ENCODE measurements at places on chromosomes 6 and 20. TPM values are rescaled to one million over a fixed set of nuclear protein-coding genes. Genes with fewer than 3 reads are reported as not detected.

DNA sequence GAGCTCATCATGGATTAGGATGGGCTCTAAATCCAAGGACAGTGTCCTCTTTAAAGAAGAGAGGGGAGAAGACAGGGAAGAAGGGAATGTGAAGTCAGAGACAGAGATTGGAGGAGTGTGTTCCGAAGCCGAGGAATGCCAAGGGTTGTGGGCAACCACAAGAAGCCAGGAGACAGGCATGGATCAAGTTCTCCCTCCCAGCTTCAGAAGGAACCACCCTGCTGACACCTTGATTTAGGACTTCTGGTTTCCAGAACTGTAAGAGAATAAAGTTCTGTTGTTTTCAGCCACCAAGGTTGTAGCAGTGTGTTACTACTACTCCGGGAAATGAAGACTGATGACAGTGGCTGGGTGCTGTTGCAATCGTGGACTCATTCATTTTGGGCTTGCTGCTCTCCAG lies 120.1 kb downstream of the RPS12 start:
- no peak for DNase-seq

- DNase-seq = no peak
These were observed 3.3 kb downstream of the PCIF1 start for GRCh38 chr20:45937765-45938164.

GRCh38 chr6:89952686-89953085 lies 58.4 kb downstream of the GJA10 start:
- no peak for DNase-seq

- DNase-seq = peak; percentile 17
These were observed 45.0 kb upstream of the ZBTB24 start for GRCh38 chr6:109527989-109528388.

GRCh38 chr20:57654363-57654997 lies 34.3 kb upstream of the ZBP1 start:
- DNase-seq = peak; percentile 87

The CEP57L1 gene
- polyA plus RNA-seq = 8.9 TPM
